Activated CD4-positive, alpha-beta T cell treated with anti-CD3 and anti-CD28 coated beads, Interleukin-2, Interleukin-4, amounts not matched to agents 100 ng/mL and 50 ng/mL, durations not matched to agents 16 hours and 8 hours (primary cell): ENCODE measurements at places on chromosomes 3 and 15.
A peak's percentile ranks its signal among the peaks of the same experiment; 100 is the strongest.

- DNase-seq = no peak
Observed at GRCh38 chr3:48664313-48664644, 1.6 kb upstream of the CELSR3 start.

- no peak for DNase-seq
Observed at GRCh38 chr3:64152086-64152485, 73.2 kb downstream of the PRICKLE2 start.

- no peak for DNase-seq
Observed at GRCh38 chr3:23845326-23846216, 39.8 kb downstream of the UBE2E1 start.

- no peak for DNase-seq
Observed at GRCh38 chr15:28919201-28919635, 33.4 kb downstream of the APBA2 start.

- no peak for DNase-seq
Observed at GRCh38 chr3:43647331-43648166, 25.7 kb upstream of the ANO10 start.

- DNase-seq = peak; percentile 69
Observed at GRCh38 chr15:43749690-43750345, 3.6 kb downstream of the PDIA3 start.

GRCh38 chr15:58282060-58282708 is 144.0 kb downstream of the AQP9 start:
- no peak for DNase-seq
